ENCODE measurements at places on chromosomes 5 and 9. TPM values are rescaled to one million over a fixed set of nuclear protein-coding genes. Genes with fewer than 3 reads are reported as not detected.

Gene OLFML2A
- total RNA-seq = 34.4 TPM

Gene CDX1
- not detected for total RNA-seq

Gene PTAR1
- 13.2 TPM for total RNA-seq

Gene ACSL6
- total RNA-seq = 0.15 TPM

Gene SOWAHA
- total RNA-seq = 0.18 TPM

Measured in A549 treated with dexamethasone at 1 μM for 4 hours (cell line).